ENCODE measurements at places on chromosomes 12 and 14.

GRCh38 chr14:100666403-100666802 lies 60.3 kb upstream of the DLK1 start:
- no peak for DNase-seq

DNA sequence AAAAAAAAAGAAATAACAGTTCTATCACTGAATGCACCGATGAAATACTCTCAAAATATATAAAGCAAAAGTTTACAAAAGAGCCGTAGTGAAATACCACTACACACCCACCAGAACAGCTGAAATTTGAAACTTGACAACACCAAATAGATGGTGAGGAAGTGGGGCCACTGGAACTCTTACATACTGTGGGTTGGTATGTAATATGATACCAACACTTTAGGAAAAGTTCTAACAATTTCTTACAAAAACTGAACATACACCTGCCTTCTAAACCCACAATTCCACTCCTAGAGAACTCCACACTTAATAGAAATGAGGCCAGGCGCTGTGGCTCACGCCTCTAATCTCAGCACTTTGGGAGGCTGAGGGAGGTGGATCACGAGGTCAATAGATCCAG lies 14.1 kb downstream of the EIF5 start:
- no peak for DNase-seq

- no peak for DNase-seq
Measured at GRCh38 chr12:53225635-53226424, 6.2 kb downstream of the RARG start.

DNA sequence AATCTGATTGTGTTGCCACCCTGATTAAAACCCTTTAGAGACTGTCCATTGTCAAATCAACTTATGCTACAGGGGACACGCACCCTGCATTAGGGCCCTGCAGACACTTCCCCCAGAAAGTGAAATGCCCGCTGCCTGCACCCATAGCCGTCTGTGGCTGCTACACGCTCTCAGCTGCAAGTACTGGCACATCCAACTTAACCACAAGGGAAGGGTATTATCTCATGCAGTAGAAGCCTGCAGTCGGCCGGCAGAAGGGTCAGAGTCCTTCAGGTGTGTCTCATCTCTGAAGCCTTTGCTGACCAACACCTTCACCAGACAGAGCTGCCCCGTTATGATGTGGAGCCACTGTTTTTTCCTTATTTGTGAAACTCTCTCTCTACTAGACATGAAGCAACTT lies 20.8 kb downstream of the CFAP251 start:
- DNase-seq: no peak

DNA sequence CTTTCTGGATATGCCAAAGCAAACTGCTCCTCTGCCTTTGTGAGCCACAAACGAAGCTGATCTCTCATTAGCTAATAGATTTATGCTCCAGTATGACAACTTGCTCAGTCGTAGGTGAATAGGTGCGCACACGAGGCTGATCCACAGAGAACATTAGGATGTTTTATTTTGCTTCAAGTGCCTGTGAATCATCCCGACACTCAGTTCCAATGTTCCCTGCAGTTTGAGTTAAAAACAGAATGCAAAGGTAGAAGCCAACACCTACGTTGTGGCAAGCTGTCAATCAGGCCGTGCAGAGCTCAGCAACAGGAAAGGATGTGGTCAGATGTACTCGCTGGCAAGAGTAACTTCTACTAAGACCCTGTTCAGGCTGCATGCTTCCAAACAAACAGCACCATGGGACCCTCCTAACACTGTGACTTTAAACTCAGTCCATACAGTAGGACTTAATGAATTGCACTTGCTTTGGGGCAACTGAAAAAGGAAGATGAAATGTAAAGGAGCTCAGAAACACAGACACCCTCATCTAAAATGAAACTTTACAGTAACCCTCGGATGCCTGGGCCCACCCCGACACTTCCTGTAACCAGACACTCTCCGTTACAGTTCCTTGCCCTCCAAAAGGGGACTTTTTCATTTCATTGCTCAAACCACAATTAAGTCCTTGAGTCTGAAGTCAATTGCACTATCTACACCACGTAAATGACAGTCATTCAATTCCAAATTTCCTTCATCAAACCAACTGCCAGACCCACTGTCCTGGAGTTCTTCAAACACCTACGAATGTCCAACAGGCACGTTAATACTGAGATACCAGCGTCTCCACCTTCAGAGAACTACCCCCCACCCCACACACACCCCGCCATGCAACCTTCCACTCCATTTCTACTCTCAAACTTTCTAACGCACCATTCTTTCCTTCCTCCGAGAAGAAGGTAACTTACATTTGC lies 1.6 kb downstream of the CCDC88C start:
- DNase-seq: no peak

DNA sequence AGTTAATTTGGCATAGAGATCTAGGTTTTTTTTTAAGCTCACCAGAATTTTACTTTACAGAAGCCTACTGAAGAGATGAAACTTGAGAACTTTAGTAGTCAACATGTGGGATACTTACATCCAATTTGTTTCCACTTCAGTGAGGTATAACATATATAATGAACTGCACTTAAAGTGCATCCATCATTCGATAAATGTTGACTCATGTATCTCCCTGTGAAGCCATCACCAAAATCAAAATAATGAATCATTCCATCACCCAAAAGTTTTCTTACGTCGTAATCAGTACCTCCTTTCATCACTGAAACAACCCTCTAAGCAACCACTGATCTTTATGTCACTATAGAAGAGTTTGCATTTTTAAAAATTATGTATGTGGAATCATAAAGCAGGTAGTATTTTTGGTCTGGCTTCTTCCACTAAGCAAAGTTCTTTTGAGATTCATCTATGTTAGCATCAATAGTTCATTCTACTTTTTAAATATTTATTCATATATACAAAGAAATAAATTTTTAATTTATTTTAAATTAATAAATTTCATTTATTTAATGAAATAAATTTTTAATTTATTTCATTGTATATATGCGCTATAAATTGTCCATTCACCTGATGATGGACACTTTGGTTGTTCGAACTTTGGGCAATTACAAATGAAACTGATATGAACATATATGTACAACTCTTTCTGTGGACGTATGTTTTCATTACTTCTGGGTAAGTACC lies 2.0 kb upstream of the CPNE8 start:
- no peak for DNase-seq

- DNase-seq: no peak
Measured at GRCh38 chr14:30191639-30192279, 264.1 kb upstream of the PRKD1 start.

Data from stimulated activated CD4-positive, alpha-beta T cell treated with anti-CD3 and anti-CD28 coated beads, TNF-alpha, amount 100 ng/mL, for 24 hours (primary cell).